BJ (cell line): ENCODE measurements at places on chromosomes 12 and 14.

- no peak for DNase-seq
Observed at GRCh38 chr12:39959031-39959430, 146.8 kb downstream of the SLC2A13 start.

GRCh38 chr14:70638416-70638815 lies 3.3 kb upstream of the TTC9 start:
- DNase-seq: no peak

DNA sequence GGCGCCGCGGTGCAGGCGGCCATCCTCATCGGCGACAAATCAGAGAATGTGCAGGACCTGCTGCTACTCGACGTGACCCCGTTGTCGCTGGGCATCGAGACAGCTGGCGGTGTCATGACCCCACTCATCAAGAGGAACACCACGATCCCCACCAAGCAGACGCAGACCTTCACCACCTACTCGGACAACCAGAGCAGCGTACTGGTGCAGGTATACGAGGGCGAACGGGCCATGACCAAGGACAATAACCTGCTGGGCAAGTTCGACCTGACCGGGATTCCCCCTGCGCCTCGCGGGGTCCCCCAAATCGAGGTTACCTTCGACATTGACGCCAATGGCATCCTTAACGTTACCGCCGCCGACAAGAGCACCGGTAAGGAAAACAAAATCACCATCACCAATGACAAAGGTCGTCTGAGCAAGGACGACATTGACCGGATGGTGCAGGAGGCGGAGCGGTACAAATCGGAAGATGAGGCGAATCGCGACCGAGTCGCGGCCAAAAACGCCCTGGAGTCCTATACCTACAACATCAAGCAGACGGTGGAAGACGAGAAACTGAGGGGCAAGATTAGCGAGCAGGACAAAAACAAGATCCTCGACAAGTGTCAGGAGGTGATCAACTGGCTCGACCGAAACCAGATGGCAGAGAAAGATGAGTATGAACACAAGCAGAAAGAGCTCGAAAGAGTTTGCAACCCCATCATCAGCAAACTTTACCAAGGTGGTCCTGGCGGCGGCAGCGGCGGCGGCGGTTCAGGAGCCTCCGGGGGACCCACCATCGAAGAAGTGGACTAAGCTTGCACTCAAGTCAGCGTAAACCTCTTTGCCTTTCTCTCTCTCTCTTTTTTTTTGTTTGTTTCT lies 1.7 kb downstream of the HSPA2 start:
- DNase-seq: no peak

DNA sequence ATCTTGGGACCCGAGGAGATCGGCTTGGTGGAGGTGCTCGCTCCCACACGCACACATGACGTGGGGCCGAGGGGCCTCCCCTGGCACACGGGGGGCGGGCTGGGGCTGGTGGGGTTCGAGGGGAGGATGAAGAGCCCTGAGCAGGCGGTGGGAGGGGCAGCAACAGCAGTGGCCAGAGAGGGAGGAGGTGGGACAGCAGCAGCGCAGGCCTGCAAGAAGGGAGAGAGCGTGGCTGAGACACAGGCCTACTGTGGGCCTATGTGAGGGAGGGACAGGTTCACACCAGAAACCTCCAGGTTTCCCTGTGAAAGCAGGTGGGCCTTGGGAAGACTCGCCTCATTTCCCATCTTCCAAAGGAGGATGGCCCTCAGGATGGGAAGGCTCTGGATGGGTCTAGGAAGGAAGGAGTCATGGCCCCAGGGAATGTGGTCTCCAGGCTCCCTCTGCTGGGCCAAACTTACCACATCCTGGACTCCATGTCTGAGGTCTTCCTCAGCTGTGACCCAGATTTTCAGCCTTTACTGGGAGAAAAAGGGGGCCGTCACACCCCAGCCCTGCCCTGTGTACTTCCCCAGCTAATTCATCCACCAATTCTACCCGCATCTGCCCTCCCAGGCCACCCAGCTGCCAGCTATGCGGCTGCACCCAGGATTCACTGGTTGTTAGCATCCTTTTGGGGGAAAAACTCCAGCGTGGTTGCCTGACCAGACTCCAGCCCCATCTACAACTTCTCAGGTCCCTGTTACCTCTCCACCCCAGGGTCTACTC lies 2.8 kb downstream of the PIANP start:
- DNase-seq: no peak

DNA sequence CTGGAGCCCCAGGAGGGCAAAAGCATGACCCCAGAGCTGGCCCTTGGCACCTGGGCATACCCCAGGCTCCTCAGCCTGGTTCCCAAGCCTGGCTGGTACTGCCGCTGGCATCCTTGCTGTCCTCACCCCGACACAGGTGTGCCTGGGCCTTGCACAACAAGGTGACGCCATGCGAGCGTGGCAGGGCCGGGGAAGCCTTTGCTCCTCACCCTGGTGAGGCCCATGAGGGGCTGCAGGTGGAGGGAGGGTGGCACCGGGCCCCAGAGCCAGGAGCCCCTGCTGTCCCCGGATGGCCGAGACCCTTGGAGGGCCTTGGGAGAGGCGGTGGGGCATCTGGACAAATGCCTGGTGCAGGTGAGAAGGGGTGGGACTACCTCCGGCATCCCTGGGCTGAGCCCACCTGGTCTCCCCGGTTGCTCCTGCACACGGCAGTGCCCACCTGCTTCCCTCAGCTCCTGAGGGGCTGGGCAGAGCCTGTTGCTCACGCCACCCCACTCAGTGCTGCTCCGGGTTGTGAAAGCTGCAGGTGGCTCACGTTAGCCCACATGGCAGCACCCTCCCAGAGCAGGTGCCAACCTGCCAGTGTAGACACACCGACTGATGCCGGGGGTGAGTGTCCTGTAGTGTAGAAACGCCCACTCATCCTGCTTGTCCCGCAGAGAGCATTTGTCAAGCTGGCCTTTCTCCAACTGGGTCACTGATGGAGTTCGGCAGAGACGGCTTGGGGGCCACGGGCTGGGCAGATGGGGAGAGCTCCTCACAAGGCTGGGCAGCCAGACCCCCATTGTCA lies 24.6 kb upstream of the KIF26A start:
- DNase-seq: no peak

DNA sequence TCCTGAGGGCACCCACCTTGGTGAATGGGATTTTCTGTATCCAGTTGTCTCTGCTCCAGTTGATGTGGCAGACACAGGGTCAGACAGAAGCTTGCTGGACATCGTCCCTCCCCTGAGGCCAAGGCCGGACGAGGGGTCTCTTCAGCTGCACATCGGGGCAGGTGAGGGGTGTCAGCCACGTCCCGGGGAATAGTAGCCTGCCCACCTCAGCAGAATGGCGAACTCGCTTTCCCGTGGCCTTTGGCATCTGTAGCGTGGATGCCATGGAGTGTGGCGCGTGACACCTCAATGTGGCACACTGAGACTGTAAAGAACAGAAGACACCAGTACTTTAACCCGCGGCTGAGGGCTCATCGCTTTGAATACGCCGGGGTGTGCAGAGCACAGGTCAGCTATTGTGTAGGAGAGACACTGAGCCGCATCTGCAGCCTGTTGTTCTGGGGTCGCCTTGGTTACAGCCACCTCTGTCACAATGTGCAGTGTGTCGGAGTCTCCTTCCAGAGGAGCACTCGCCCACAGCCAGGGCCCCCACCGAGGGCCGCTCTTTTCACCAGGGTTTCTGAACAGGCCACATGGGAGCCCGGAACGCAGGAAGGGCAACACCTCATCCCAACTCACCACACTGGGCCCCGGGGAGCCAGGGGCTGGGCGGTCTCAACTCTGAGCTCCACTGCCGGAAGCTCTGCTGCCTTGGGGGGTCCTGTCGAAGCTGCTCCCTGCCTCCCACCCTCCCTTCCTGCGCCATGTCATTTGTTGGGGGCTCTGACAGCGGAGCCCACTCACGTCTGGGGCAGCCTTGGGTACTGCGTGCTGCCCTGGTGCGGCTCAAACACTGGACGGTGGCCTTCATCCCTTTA lies 77.0 kb downstream of the ADGRD1 start:
- DNase-seq: no peak
